ENCODE measurements at places on chromosomes 4 and X.

DNA sequence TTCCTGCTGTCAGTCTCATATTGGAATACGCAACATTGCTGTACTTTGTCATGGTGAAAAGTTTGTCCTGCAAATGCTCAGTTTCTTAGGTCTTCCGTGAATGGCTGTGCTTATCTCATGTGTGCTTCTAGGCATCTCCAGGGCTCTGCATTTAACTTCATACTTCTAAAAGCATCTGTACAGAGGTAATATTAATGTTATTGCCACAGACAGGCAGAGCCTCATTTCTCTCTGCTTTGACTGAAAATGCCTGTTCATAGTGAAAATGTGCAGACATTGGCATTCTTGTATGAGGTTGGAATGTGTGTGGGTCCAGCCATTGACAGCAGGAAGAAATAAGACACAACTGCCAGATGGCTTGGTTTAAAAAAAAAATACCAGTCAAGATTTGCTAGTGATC, 140.1 kb upstream of the TTC29 start:
- DNase-seq: no peak

- DNase-seq: no peak
Measured at GRCh38 chr4:30181512-30181911, 538.7 kb upstream of the PCDH7 start.

- no peak for DNase-seq
Measured at GRCh38 chrX:81174286-81174685, 27.4 kb downstream of the HMGN5 start.

- no peak for DNase-seq
Measured at GRCh38 chr4:109913596-109914241, 1.0 kb downstream of the EGF start.

DNA sequence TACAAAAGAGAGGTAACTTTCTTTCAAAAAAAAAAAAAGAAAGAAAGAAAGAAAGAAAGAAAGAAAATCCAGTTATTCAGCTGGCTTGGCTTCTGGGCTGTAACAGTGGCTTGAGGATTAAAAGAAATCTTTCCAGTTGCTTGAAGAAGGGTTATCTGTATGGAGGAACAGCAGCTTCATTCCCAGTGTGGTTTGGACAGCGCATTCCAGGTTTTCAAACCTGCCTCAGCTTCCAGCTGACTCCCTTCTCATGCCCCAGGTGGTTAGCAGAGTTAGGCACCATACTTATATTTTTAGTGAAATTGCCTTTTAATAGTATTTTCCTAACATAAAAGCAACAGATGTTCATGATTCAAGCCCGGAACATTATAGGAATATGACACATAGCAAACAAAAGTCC, 48.6 kb downstream of the TMEM164 start:
- no peak for DNase-seq

DNA sequence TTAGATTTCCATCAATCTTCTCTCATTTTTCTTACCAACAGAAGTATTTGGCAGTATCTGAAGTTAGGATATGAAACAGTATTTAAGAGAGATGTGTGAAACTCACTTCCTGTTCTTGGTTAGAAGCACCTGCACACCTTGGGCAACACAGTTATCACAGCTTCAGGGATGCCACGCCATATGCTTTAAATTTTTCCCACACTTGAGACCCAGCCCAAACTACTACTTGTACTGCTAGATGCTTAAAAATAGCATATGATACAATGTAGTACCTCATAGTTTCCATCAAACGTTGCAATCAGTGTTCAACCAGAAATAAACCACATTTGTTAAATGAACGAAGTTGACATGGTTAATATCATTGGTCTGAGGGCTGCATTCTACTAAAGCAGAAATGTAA, 725.1 kb upstream of the FRG1 start:
- no peak for DNase-seq

GRCh38 chrX:109774136-109774535, 41.1 kb upstream of the ACSL4 start:
- no peak for DNase-seq

- no peak for DNase-seq
Measured at GRCh38 chr4:8291036-8291682, 21.6 kb downstream of the HTRA3 start.

DNA sequence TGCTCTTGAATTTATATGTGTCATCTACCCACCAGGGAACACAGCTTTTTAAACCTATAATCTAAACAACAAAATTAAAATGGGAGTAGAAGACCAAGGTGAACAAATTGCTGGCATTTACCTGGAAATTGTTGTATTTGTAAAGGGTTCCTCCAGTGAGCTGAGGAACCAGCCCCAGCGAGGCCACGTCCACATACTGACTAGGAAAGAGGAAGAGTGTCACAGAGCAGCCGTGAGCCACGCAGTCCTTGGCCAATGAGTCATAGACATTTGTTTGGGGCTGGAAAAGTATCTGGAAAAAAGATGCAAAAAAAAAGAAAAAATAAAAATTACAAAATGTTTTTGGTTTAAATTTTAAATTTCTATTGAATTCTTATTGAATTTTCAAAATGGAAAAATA, 58.7 kb downstream of the METTL14 start:
- no peak for DNase-seq

DNA sequence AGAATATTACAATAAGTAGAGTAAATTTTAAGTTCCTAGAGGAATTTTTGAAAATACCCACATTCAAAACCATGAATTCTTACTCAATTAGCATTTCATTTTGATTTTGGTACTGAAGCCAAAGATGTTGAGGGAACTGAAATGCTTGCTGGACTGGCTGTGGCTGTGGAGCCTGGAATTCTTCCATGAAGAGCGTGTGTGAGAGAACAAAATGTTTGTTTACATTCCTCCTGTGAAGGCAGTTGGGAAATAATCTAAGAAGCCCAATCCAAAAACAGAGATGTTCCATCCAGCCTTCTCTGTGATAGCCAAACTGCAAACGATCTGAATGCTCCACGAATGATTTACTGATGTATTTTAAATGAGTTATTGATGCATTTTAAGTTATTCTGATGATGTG, 3.8 kb upstream of the ADH1B start:
- no peak for DNase-seq

GRCh38 chr4:165440415-165441158, 61.8 kb downstream of the CPE start:
- no peak for DNase-seq

DNA sequence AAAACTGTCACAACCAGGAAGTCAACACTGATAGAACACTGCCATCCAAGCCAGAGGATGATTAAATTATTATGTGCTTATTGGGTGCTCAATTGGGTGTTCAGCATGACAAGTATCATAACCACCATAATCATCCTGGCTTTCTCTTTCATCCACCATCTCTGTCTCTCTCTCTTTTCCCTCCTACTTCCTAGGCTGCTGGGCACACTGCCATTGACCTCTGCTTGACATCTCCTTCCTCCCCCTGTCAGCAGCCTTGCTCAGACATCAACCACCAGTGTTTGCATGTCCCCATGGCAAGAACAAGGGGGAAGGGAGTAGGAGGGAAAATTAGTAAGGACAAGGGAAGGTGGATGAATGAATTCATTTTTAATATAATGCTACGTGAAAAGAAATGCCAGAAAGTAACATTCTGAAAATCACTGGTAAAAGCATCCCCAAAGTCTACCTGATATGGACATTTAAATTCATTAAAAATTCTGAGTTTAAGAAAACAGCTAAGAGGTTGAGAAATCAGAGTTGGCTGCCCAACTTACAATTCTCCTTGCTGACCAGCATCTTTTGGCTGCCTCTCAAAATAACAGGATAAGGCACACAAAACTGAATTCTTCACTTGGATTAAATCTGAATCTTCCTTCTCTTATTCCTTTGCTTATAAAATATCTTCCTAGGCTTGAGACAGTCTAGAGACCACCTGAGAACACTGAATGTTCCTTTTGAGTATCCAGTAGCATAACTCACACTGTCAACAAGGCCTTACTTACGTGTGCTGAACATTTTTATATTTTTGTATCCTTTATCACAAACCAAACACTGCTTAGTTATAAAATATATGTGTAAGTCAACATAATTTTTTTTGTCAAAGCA, 48.5 kb downstream of the SNCA start:
- DNase-seq: no peak

DNA sequence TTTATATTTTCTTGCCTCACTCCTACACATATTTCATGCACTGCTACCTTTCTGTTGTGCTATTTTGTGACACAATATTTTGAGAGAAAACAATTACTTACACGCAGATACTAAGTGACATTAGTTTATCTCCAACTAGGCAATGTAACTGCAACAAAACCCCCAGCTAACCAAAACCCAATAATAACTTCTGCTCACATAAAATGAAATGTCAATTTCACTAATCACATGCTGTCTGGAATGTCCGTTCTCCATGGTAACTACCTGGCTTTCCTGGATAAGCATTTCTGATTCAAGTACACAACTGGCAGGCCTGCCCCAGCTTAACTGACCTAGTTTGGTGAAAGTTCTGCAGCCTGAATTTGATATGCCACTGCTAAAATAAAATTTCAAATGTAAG, 313.5 kb downstream of the TMA16 start:
- DNase-seq: no peak

DNA sequence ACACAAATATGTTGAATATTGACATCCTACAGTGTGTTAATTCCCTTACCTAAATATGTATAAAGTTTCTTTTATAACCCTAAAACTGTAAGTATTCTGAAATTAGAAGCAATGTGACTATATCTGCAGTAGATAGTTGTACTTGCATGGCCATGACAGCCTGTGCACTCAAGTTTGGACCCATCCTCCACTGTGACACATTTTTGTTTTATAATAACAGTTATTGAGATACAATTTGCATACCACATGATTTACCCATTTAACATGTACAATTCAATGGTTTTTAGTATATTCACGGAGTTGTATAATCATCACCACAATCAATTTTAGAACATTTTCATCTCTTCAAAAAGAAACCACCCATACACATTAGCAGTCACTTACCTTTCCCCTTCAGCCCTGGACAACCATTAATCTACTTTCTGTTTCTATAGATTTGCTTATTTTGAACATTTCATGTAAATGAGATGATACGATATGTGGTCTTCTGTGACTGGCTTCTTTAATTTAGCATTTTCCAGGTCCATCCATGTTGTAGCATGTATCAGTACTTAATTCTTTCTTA, 29.6 kb downstream of the HERC3 start:
- no peak for DNase-seq

GRCh38 chrX:139889760-139890159, 43.1 kb downstream of the ATP11C start:
- no peak for DNase-seq

DNA sequence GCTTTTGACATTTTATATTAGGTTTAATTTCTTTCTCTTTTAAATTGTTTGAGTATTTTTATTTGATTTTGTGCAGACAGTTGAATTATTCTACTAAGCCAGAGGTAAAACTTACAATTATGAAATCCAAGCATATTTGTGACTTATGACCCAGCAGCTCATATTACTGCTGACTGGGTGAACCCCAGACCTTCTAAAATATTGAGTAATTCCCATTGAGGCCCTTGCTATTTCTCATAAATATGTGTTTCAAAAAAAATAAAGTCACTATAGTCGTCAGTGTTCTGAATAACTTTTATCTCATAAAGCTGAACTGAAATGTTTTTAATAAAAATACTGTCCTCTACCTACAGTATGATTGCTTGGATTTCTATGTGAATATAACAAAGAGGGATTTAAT, 303.1 kb downstream of the IQCM start:
- DNase-seq: no peak

DNA sequence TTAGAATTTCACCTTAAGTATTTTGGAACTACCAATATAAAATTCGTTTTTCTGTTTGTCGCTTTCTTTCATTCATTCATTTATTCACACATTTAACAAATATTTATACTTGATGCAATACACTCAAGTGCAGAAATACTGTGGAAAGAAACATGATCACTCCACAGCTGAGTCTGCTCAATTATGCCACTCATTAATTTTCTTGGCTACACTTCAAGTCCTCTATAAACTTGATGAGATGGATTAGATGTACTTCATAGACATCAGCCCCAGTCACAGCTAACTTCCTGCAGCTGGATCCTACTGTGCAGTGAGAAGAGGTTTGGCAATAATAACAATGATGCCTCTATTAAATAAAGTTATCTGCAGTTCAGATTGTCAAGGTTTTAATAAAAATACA, 208.1 kb downstream of the PDGFC start:
- no peak for DNase-seq

- no peak for DNase-seq
Measured at GRCh38 chr4:55528491-55528890, 18.2 kb downstream of the CLOCK start.

DNA sequence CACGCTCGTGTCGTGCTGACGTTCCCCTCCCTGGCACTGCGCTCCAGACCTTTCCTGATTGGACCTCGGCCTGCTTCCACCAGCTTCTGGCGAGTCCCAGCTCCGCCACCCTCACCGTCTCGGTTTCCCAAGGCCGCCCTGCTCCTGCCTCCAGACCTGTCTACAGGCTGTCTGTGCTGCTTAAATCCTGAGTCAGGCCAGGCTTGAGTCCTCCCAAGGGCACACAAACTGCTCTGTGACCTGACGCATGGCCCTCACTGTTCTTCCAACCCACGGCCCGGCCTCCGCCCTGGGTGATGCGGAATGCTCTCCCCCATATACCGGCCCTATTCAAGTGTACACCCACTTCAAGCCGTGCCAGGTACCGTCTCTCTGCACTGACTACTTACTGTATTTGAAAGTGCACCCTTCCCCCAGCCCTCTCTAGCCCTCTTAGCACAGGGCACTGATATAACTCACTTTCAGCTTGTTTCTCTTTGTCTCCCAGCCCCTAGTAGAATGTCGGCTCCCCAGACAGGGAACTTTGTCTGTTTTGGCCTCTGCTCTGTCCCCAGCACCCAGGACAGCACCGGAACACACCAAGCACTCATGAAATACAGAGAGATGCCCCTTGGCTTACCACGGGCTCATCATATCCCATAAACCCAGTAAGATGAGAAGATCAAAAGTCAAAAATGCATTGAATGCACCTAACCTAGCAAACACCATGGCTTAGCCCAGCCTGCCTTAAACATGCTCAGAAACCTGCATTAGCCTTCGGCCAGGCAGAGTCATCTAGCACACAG, 63.1 kb upstream of the AFAP1 start:
- no peak for DNase-seq

DNA sequence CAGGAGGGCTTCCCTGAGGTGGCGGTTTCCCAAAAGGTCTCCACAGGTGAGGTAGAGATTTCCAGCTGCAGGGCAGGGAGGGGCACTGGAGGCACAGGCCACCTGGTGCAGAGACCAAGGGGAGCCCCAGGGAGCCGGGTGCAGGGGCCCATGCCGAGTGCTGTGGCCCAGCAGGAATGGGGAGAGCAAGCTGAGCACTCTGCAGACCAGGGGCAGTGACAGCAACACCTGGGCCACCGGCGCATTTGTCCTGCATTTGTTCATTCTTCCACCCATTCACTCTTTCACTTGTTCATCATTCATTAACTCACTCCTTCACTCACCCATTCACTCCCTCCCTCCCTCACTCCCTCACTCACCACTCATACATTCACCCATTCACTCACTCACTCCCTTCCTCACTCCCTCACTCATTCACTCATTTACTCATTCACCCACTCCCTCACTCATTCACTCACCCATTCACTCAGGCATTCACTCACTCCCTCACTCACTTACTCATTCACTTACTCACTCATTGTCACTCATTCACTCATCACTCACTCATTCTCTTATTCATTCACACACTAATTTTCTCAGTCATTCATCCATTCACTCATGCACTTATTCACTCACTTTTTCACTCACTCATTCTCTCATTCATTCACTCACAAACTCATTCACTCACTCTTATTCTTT, 16.3 kb downstream of the CPZ start:
- no peak for DNase-seq

Data from SIG-M5 (cell line).